ENCODE measurements at places on chromosomes 1 and 21. TPM values are rescaled to one million over a fixed set of nuclear protein-coding genes. Genes with fewer than 3 reads are reported as not detected.

Gene B4GALT2
- 159 TPM for total RNA-seq

Gene DIP2A
- 15.2 TPM for total RNA-seq

Gene LMOD1
- total RNA-seq, result not detected

Gene LCE3C
- not detected for total RNA-seq

Gene ERICH3
- total RNA-seq, result not detected

Gene ANKRD13C
- total RNA-seq, result 28.0 TPM

Gene SPRR4
- total RNA-seq, result not detected

Gene C4BPA
- 1.1 TPM for total RNA-seq

Gene RAB7B
- total RNA-seq, result 9.0 TPM

Gene COL11A1
- total RNA-seq, result not detected

Gene CELA3A
- not detected for total RNA-seq

Gene CASZ1
- total RNA-seq, result 28.6 TPM

Gene FLG2
- total RNA-seq, result not detected

Gene ADAMTS5
- not detected for total RNA-seq

Gene KRTAP21-2
- not detected for total RNA-seq

Gene DFFA
- 41.2 TPM for total RNA-seq

All from HT-29 (cell line).